ENCODE measurements at places on chromosomes 4 and X.

DNA sequence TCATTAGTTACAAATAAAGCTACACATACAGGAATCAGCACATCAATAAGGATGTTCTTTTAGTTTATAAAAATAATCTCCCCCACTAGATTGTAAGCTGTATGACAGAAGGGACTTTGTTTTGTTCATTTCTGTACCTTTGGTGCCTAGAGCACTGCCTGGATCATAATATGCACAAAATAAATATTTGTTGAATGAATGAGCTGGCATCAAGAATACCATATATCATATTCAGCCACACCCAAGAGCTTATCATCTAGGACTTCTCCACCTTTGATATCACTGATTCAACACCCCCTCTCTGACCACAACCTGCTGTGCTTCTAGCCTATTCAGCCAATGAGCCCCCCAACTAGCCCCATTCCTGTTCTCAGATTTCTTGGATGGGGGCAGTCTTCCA lies 10.6 kb downstream of the SYTL4 start:
- no peak for DNase-seq

GRCh38 chr4:147717878-147718277 lies 14.0 kb upstream of the ARHGAP10 start:
- DNase-seq = no peak

GRCh38 chr4:33349376-33349775 lies 2629.2 kb downstream of the PCDH7 start:
- no peak for DNase-seq

DNA sequence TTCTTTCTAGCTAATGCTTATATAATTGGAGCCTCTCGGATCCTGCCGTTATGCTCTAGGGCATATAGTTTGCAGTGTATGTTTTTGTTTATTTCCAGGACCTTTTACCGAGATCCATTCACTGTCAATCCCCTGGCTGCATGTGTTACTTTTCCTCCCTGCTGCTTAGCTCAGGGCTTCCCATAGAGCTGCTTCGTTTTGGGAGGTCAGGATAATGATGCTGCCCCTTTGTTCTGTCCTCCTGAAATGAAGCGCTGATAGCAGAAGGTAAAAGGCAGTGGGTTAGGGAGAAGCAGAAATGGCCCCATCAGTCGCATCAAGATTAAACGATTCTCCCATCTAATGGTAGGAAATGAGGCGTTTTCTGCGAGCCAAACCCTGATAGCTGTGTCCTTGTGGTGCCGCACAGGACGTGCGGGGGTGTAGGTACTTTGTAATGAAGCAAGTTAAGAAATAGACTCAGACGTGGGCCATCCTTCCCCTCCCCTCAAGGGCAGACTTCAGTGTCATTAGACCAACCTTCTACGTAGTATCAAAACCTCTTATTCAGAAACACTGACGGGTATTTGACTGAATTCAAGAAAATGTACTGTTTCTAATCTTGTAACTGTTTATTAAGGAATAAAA lies 37.3 kb downstream of the AFF2 start:
- no peak for DNase-seq

DNA sequence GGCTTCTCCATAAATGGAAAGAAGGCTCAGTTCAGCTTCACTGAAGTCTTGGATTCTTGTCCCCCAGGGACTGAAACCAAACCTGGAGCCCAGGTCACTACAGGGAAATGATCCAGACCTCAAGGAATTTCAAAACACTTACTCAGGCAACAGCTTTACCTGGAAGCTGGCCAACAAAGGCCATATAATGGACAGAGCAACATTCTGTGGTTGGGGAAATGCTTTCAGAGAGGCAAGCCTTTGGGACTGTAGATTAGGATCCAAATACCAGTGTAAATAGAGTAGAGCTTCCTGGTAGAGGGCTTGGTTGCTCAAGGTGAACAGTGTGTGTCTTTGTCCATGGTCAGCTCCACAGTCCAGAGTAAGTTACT lies 57.0 kb upstream of the PROM1 start:
- no peak for DNase-seq

Data from activated CD8-positive, alpha-beta memory T cell treated with anti-CD3 and anti-CD28 coated beads for 4 hours (primary cell).